ENCODE measurements at places on chromosomes 3 and 15.

- peak; percentile 26 for DNase-seq
Measured at GRCh38 chr3:141992512-141992911, 116.1 kb downstream of the ATP1B3 start.

GRCh38 chr3:149481491-149481890, 7.0 kb downstream of the TM4SF4 start:
- DNase-seq = no peak

GRCh38 chr15:50163719-50164410, 18.1 kb upstream of the SLC27A2 start:
- DNase-seq = no peak

DNA sequence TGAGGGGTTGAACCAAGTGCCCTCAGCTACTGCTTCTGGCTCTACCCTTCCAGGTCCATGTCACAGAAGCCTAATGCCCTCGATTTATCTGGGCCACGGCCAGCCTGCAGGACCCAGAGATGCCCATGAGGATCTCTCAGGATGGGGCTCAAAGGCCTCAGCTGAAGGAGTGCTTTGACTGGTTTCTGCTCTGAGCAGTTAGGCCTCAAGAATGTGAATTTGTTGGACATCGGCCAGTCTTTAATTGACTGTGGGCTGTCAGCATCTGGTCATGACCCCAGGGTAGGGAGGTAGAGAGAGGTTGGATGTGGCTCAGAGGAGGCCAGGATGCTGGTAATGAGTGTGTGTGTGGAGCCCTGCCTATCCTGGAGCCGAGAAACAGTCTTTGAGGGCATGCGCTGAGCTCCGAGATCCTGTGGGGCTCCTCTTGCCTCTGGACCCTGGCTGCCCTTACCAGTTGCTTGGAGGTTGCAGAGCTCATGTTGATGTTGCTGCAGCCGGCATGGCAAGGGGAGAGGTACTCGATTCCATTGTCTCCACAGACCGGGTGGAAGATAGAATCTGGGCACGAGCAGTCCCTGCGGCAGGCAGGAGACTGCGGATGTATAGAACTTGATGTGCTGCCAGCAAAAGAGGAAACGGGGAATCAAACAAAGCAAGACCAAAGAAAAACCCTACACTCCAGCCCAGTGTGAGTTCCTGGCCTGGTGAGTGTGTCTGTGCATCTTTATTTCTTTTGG, 49.1 kb upstream of the RAB6B start:
- DNase-seq = no peak

- DNase-seq = no peak
Measured at GRCh38 chr3:185172086-185173049, 19.5 kb upstream of the C3orf70 start.

- DNase-seq = no peak
Measured at GRCh38 chr3:99764377-99764776, 53.3 kb upstream of the CMSS1 start.
